ENCODE measurements at places on chromosomes 4 and X.

GRCh38 chr4:4981427-4981826 is 37.8 kb downstream of the CYTL1 start:
- DNase-seq: no peak

GRCh38 chrX:41604766-41605543 is 83.8 kb upstream of the GPR34 start:
- no peak for DNase-seq

DNA sequence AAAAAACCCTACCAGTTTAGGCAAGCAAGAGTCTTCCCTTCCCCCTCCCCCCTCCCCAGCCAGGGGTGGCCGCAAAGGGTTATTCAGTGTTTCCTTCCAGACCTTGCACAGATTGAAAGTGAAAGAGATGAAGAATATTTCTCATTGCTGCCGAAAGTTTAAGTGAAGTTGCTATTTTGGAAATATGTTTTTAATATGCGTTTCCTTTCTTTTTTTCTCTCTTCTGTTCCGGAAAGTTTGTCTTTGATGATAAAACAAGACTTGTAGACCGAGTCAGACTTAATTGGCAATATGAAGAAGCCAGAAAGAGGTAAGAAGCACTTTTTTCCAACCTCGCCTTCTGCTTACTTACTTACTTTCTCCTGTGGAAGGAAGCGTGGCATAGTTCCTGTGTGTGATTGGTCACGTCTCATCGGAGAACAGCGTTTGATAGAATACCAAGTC is 58.5 kb upstream of the CLCN4 start:
- DNase-seq: peak; percentile 55

GRCh38 chr4:1207603-1208265 is 35.4 kb upstream of the SPON2 start:
- peak; percentile 4 for DNase-seq

- DNase-seq: no peak
Measured at GRCh38 chr4:53781629-53782457, 190.6 kb upstream of the LNX1 start.

GRCh38 chr4:94813221-94813620 is 55.5 kb downstream of the BMPR1B start:
- no peak for DNase-seq

- DNase-seq: no peak
Measured at GRCh38 chrX:86148594-86148993, 343 bp downstream of the DACH2 start.

DNA sequence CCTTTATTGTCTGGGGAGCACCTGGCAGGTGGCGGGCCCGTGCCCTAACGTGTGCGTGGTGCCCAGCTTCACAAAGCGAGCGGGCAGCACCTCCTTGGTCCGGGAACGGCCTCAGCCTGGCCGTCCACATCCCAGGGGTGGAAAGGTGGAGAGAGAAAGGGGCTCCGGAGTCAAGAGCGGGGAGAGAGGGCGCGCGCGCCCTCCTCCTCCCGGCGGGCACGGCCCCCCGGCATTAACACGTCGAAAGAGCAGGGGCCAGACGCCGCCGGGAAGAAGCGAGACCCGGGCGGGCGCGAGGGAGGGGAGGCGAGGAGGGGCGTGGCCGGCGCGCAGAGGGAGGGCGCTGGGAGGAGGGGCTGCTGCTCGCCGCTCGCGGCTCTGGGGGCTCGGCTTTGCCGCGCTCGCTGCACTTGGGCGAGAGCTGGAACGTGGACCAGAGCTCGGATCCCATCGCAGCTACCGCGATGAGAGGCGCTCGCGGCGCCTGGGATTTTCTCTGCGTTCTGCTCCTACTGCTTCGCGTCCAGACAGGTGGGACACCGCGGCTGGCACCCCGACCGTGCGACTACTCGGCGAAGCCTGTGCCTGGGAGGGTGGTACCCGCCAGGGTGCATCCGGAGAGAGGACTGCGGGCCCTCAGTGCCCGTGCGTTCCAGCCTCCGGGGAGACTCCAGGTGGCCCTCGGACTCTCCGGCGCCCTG is at the start of gene KIT:
TSS of gene KIT (plus strand) at position 407 of the 701 bp plus-strand sequence. CDS start at position 465, 58 bp downstream.
- no peak for DNase-seq

GRCh38 chr4:185122681-185123345 is 20.3 kb upstream of the SLC25A4 start:
- no peak for DNase-seq

DNA sequence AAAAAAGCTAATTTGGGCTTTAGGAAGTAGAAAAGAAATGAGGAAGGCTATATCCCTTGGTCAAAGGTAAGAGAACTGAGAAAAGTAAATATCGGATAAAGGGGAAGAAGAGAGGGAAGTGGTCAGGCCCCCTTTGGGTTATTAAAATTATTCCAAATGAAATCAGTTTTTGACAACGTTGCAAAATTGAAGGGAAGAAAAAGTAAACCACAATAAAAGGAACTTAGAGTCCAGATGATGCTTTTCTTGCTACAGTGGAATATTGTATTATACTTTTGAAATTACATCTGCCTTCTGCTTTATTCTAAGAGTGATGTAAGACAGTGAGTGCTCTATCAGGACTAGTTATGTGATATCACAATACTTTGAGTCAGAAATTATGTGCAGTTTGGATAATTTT is 59.4 kb upstream of the RBPJ start:
- DNase-seq: no peak

GRCh38 chr4:39609454-39609931 is 29.2 kb downstream of the SMIM14 start:
- no peak for DNase-seq

DNA sequence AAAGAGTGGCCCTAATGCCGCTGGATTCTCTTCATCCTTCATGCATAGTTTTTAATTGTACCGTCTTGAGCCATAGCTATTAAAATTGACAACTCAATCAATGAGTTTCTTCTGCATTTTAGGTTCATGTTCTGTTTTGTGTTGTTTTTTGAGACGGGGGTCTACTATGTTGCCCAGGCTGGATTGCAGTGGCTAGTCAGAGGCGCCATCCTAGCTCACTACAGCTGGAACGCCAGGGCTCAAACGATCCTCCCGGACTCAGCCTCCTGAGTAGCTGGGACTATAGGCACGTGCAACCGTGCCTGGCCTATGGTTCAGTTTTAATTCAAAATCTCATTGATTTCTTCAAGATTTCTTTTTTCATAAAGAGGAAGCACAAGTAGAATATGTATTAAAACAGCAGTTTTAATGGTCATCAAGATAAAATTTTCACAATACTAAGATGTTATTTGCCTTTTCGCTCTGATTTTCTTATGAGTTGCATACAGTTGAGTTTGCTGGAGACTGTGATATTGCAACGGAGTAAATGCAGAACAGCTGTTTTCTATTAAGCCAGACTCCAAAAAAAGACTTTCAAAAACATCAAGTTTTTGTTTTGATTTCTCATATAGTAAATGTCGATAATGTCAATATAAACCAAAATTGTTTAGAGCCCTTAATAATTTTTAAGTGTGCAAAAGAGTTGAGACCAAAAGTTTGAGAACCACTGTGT is 1.1 kb upstream of the STX18 start:
- no peak for DNase-seq

DNA sequence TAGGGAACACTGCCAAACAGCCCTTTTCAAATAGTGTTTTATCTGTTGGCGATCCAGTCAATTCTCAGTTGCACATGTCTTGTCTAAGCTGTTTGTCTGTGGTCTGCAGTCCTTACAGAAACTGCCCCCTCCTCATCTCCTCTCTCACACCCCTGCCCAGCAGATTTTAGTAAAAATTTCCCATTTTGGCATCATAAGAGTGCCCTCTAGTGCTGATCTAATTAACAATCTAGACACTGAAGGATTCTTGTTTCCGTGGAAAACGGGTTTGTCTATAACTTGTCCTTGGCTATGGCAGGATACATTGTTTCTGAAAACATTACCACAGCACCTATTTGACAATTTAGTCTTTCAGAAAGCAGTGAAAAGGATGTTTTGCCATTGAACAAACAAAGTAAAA is 227.2 kb upstream of the MBNL3 start:
- DNase-seq: no peak

DNA sequence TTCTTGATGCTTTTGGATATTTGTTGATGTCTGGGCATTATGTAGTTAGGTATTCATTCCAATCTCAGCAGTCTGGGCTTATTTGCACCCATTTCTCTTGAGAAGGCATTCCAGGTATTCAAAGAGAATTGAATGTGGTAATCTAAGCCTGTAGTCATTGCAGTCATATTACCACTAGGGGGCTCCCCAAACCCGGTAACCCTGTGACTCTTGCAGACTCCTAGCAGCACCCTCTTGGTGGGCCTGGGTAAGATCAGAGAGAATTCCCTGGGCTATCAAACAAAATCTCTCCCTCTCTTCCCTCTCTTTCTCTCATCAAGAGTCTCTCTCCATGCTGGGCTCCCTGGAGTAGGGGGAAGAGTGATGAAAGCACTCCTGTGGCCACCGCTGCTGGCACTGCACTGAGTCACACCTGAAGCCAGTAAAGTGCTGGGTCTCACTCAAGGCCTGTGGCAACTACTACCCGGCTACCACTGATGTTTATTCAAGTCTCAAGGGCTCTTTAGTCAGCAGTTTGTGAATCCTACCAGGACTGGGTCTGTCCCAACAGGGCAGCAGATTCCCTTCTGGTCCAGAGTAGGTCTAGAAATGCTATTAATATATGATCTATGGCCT is 187.7 kb upstream of the NUDT10 start:
- peak; percentile 40 for DNase-seq

DNA sequence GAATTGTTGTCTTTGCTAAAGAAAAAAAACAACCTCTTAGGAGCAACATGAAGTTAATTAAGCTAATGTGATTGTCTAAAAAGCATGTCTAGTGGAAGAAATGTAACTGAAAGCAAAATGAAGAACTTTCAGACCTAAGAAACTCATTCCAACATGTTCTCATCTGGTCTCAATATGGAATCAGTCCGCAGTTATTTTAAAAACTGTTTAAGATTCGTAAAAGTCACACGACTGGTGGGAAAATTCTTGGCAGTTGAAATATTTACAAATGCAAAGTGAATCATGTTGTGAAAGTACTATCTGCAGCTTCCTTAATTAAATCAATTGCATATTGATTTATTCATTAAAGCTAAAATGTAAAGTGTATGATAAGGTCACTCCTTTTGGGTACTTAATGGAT is 117.8 kb upstream of the DIAPH2 start:
- DNase-seq: no peak

GRCh38 chr4:149630064-149630463 is 185.6 kb downstream of the IQCM start:
- no peak for DNase-seq

DNA sequence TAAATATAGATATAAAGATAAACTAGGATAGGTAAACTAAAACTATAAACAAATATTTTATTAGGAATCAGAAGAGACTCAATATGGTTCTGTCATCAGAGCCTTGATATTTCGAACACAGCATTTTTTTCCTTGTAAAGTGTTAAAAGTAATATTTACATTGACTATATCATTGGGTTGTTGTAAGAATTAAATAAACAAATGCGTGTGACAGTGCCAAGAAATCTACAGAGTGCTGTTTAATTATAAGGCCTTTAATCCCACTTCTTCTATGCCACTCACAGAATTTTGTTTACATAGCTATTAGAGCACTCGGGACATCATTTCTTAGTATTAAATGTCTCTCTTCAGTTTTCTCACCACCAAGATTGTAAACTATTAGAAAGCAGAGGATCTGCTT is 807.4 kb downstream of the FSTL5 start:
- no peak for DNase-seq

DNA sequence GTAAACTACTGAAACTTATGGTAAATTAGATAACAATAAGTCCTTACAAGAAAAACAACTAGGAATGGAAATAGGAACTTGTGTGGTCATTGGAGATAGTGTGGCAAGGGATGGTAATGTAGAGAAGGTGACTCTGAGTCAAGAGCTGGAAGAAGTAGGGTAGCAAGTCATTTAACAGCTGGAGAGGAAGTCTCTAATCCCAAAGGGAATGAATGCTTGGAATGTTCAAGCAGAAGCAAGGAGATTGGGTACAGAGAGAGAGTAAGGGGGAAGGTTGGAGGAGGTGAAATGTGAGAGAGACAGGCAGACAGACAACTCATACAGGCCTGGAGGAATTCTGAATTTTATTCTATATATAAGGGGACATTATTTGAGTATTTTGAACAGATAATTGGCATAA is 260.6 kb upstream of the MAD2L1 start:
- DNase-seq: no peak

GRCh38 chrX:13448941-13449340 is 120.5 kb upstream of the EGFL6 start:
- DNase-seq: no peak

DNA sequence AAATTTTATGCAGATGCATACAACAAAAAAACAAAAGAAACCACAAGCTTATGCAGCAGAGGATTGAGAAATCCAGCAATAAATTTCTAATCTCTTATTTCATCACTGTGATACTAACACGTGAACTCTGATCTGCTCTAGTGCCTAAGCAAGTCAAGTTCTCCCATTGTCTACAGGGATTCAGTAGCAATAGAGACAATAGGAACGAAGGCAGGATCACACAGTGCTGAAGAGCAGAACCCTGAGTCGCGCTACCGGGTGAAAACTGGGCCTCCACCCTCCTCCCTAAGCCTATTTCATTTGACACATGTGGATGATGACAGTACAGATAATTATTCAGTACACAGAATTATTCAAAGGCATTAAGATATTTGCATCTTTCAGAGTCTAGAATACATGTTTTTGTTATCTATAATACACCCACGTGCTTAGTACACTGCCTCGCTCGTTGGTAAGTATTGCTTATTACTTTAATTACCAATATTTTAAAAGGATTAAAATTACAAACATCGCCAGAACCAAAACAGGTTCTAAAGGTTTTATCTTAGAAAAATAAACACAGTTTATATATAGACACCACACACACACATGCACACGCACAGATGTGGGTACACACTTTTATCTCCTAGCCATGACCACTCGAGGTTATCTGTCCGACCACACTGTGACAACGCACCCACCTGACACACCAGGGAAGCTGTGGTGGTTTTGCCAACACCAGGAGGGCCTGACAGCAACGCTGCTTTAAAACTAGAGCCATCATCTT is 60.1 kb downstream of the RFC1 start:
- no peak for DNase-seq

DNA sequence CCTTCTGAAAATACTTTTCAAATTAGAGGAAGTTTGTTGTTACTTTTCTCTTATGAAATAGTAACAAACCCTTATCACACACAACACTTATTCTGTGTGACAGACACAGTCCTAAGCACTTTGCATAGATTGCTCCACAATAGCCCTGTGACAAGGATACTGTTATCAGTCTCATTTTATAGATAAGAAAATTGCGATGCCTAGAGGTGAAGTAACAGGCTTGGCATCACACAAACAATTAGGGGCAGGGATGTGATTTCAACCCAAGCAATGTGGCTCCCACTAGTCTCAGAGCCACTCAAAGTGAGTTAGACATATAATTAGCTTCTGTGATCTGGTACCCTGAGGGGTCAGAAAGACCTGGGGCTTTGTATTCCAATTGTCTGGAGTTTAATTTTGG is 339.9 kb downstream of the FBXO8 start:
- DNase-seq: no peak

GRCh38 chr4:18529482-18529881 is 507.9 kb upstream of the LCORL start:
- DNase-seq: no peak
